GOT3 (cell line): ENCODE measurements at places on chromosomes 12 and 14.

DNA sequence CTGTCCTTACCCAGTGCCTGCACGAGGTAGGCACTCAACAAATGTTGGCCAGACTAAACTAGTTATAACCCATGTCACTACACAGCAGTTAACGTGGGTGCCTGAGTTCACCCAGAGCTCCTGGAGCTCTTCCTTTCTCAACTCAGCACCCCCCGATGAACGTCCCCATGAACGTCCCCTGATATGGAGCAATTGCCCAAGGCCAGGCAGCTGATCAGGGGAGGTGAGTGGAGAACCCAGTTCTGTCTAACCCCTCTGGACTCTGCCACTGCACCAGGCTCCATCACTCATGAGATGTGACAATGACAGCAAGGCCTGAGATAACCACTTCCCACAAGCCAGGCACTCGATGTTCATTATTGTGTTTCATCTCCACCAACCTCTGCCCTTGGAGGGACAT lies 199.0 kb downstream of the BCL11B start:
- DNase-seq: no peak

DNA sequence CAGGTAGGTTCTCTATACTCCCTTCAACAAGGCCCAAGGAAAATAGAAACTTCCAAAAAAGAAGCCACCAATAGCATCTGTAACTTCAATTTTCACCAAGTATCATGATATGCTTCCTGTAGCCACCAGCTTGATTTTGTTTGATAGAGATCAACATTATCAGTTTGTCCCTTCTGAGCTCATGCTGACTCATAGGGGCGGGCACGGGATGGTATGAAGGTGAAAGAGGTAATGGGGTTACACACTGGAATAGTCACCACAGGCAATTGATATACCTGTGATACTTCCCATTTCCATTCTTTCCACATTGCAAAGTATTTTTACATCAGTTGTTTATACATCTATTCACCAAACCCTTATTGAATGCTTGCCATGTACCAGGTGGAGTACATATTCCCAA lies 134.1 kb downstream of the KCNA5 start:
- DNase-seq: no peak

- no peak for DNase-seq
Observed at GRCh38 chr14:77335576-77335975, 14.7 kb downstream of the GSTZ1 start.

DNA sequence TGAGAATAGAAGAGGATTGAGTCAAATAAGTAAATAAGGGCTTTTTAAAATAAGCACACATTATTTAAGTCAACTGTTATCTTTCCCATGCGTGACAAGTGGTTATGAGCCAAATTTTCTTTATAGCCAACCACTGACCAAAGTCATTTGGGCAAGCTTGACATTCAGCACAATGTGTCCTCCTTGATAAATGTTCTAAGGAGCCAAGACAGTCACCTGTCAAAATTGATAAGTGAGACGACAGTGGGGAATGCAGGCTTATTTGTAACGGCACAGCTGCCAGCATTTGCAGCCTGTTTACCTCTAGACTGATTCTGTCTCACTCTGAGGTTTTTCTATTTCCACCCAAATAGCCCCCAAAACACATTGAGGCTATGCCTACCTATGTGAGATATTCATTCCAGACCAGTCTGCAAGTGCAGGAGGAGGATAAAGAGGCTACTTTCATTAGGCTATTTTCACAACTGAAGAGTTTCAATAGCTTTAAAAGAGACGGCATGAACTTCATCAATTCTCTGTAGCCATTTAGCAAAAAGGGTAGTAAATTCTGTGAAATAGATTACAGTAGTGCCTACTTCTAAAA lies 339.5 kb downstream of the PDZRN4 start:
- no peak for DNase-seq

GRCh38 chr12:109714141-109714912 lies 702 bp downstream of the FAM222A start:
- no peak for DNase-seq

- no peak for DNase-seq
Observed at GRCh38 chr12:8082808-8083100, 680 bp downstream of the NECAP1 start.

GRCh38 chr12:27780612-27781408 lies 774 bp upstream of the MANSC4 start:
- no peak for DNase-seq

GRCh38 chr14:58543253-58543652 lies 94.5 kb upstream of the DACT1 start:
- no peak for DNase-seq

DNA sequence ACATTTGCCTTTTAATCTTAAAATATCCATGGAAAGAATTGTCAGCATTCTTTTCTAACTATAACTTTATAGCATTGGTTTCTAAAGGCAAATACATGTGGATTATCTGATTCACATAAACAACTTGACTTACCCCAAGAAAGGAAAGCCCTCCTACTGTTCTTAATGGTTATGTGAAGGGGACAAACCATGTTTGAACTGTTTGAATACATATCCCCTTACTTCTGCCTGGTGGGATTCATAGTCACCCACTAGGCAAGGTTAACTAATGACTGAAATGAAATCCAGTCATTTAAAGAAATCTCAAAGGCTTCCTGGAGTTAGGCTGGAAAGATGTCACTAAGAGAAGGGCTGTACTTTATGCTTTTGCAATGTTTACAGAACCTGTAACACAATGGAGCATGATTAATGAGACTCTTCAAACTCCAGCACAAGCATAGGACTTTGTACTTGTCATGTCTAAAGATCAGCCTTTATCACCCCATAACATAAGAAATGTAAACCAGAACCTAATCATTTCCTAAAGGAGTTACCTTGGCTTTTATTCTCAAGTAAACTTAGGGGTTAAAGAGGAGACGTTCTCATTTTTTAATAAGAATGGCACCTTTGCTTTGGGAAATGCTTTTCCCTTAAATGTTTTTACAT lies 10.2 kb upstream of the FLRT2 start:
- no peak for DNase-seq

DNA sequence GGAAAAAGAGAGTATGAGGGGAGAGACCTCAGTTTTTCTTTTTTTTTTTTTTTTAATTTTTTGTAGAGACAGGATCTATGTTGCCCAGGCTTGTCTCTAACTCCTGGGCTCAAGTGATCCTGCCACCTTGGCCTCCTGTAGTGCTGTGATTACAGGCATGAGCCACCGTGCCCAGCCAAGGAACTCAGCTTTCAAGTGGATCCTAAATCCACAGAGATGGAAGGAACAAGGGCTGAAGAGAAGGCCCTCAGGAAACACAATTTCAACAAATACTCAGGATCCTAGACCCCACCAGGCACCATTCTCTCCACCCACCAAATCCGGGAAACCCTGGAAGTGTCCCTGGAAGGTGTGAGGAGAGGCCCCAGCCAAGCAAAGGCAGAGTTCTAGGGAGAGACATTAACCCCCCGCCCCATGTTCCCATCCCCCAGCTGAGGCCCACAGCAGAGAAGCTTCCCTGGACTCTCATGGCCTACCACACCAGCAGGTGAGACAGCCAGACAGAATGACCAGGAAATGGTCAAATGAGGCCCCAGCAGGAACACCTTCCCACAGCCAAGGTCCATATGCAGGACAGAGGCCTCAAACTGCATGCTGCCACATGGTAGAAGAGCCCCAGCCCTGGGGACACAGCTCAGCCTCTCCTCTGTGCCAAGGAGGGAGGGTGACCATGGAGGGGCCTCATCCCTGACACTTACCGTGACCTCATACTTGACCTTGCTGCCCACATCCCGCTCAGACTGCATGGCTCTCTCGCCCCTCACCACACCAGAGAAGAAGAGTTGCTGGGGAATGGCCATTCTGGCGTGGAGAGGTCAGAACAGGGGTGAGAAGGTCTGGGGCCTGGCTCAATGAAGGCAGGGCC lies 14.1 kb downstream of the ITGA7 start:
- no peak for DNase-seq

- DNase-seq: no peak
Observed at GRCh38 chr14:73143003-73143402, 6.7 kb downstream of the PSEN1 start.

DNA sequence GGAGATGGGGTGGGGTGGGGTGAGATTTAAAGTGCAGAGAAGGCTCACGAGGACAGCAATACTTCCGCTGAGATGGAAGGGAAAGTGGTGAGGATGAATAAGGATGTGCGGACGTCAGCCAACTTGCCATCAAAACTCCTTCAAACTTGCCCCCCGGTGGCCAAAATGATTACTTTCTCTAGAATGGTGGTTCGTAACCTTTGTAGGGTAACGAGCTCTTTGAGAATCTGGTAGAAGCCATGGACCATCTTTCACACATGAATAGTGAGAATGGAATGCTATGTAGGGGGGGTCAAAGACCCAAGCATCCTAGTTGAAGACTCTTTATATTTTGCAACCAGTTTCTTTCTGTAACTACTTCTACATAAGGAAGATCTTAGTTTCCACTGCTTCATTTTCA lies 245.9 kb upstream of the DDHD1 start:
- DNase-seq: no peak

- no peak for DNase-seq
Observed at GRCh38 chr14:81831128-81831820, 297.6 kb upstream of the SEL1L start.

GRCh38 chr12:121246893-121247557 lies 37.1 kb downstream of the P2RX4 start:
- no peak for DNase-seq

GRCh38 chr14:61749264-61749663 lies 13.0 kb upstream of the SNAPC1 start:
- no peak for DNase-seq
